Right renal pelvis (tissue), 4 donors: ENCODE measurements at places on chromosomes 2 and 18.

DNA sequence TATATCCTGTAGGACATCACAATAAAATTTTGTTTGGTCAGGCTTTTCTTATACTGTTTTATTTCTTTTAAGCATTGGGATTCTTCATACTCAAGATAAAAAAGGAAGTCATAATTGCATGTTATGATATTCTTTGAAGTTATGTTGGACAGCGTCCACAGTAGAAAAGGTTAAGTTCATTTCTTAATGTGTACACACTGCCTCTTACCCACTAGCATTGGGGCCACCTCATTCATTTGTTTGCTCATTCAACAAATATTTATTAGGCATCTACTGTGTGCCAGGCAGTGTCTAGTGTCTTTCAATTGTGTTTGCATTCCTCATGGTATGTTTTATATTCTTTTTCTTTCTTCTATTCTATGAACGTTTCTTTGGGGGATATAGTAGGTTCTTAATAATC, 70.2 kb downstream of the PTPRM start:
- DNase-seq: no peak

- DNase-seq: no peak
Observed at GRCh38 chr18:74496508-74497323, 553 bp downstream of the CNDP2 start.

DNA sequence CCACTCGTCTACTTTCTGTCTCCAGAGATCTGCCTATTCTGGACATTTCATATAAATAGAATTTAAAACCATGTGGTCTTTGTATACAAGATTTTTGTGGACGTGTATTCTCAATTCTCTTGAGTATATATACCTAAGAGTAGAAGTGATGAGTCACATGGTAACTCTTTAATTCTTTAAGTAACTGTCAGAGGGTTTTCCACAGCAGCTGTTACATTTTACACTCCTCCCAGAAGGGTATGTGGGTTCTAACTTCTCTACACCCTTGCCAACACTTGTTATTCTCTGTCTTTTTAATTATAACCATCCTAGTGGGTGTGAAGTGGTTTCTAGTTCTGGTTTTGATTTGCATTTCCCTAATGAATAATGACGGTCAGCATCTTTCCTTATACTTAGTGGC, 70.9 kb downstream of the MAP3K20 start:
- DNase-seq: no peak

DNA sequence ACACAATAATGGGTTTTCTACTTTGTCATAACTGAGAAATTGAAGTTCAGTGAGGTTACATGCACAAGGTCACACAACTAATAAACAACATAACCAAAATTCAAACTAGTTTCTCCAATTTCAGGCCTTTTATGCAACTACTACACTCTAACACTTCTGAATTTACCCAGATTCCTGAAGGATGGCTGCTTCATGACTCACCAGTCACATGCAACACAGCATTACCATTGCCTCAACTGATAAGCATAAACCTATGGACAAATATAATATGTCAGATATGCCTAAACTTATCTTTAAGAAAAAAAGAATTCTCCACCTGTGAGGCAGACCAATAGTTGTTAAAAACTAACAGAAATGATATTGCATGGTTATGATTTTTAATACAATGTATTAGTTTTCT, 586.5 kb upstream of the SLC8A1 start:
- DNase-seq: no peak

DNA sequence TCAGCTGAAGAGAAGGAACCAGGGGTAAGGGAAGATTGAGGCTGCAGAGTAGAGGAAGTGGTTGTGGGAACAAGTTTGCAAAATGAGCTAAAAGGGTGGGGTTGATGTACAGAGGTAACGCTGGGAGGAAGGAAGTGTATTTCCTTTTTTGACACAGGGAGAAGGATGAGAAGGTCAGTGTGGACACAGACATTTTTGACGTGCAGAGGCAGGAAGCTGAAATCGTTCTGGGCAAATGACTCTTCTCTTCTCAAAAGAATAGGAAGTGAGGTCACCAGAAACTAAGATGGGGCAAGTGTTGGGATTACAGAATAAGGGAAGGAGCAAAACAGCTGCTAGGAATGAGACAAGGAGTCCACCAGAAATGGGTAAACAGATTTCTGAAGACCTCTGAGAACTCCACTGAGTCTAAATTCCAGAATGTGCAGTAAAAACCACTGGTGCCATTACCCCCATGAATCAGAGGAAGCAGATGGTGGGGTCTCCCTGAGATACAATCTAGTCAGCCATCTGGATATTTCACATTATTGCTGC, 20.0 kb upstream of the RNF149 start:
- no peak for DNase-seq
